ENCODE measurements at places on chromosomes 11 and 22. TPM values are rescaled to one million over a fixed set of nuclear protein-coding genes. Genes with fewer than 3 reads are reported as not detected.

The RFPL2 gene
- polyA plus RNA-seq = not detected

- DNase-seq = no peak
Observed at GRCh38 chr22:24481641-24482040, 13.5 kb upstream of the UPB1 start.

The WDR74 gene
- 38.5 TPM for polyA plus RNA-seq

The OR10A2 gene
- polyA plus RNA-seq = not detected

DNA sequence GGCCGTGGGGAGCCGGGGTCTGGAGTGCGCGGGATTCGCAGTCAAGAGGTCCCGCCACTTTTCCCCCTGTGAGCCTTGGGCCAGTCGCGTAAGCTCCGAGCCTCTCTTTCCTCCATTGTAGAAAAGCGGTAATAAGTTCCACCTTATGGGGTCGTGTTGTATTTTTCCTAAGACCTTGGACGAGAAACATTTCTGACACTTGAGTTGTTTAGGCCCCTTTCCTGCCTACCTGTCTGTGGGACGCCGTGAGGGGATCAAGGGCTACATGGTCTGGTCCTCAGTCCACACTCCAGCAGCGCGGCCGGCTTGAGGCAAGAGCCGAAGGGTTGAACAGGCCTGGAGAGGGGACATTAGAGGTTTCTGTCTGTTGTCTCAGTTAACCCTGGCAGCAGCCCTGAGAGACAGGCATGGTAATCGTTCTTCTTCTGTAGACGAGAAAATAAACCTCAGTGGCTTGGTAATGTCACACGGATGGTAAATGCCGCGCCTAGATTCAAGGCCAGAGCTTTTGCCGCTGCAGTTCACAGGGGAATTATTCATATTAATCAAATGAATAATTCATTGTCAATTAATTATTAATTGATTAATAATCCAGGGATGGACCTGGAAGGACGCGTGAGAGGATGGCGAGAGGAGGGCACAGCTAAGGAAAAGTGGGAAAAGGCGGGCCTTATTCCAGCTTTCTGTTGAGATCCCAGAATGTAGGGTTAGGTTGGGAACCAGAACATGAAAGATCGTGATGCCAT lies 545 bp downstream of the FEN1 start:
- peak; percentile 55 for DNase-seq

GRCh38 chr11:46529095-46529905 lies 64.5 kb downstream of the AMBRA1 start:
- DNase-seq = peak; percentile 48

GRCh38 chr11:78214331-78215194 lies 25.8 kb downstream of the USP35 start:
- no peak for DNase-seq

GRCh38 chr11:113781682-113782081 lies 2.1 kb downstream of the CLDN25 start:
- DNase-seq = no peak

- no peak for DNase-seq
Observed at GRCh38 chr11:3153291-3153861, 11.7 kb downstream of the OSBPL5 start.

DNA sequence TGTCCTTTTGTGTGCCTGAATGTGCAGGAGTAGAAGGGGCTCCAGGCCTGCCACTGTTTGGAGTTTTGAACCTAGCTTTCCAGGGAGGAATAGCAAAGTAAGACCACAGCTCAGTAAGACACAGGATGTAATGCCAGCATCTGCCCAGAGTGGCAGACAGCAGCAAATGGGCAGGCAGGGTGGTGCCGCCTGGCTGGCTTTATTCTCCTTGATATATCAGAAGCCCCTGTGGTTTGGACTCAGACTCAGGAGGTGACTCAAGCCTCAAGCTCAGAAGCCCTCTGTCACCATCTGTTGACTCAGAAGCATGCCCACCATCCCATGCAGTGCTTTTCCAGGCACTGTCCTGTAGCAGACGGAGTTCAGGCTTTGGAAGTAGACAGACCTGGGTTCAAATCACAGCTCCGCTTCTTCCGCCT lies 72.7 kb upstream of the TTC12 start:
- DNase-seq = no peak

The TMEM132A gene
- 17.2 TPM for polyA plus RNA-seq

The TCN1 gene
- not detected for polyA plus RNA-seq

DNA sequence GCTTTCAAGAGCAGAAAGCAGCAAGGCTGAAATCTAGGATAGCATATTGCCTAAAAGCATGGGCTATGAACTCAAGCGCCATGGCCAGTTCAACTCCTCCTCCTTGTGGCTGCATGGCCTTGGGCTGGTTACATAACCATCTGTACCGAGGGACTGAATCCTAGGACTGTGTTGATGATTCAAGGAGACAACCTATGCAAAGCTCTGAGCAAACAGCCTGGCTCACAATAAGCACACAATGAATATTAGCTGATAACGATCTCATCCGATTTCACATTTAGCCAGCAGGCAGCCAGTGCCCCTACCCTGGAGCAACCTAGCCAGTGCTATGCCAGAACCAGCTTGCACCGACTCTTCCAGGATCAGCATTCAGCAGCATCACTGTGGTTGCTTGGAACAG lies 698.4 kb downstream of the TBC1D22A start:
- no peak for DNase-seq

The SEPTIN3 gene
- 0.49 TPM for polyA plus RNA-seq

DNA sequence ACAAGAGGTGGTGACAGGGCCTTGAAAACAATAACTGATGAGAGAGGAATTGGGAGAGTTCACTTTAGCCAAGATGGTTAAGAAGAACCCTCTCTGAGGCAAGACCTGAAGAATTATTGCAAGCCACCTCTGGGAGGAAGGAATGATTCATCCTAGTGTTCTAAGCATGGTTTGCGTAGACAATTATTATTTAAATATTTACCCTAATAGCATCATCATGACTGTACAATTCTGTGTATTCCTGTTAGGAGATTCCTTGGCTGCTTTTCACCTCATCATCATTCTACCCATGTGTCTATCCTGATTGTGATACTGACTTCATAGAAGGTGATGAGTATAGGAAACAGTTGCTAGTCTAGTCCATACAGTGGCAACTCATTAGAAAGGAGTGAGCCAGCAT lies 264.4 kb downstream of the DDX10 start:
- no peak for DNase-seq

The H19 gene
- 140 TPM for polyA plus RNA-seq

The HDAC10 gene
- 20.4 TPM for polyA plus RNA-seq

GRCh38 chr11:103491777-103492176 lies 382.6 kb downstream of the DYNC2H1 start:
- DNase-seq = no peak

DNA sequence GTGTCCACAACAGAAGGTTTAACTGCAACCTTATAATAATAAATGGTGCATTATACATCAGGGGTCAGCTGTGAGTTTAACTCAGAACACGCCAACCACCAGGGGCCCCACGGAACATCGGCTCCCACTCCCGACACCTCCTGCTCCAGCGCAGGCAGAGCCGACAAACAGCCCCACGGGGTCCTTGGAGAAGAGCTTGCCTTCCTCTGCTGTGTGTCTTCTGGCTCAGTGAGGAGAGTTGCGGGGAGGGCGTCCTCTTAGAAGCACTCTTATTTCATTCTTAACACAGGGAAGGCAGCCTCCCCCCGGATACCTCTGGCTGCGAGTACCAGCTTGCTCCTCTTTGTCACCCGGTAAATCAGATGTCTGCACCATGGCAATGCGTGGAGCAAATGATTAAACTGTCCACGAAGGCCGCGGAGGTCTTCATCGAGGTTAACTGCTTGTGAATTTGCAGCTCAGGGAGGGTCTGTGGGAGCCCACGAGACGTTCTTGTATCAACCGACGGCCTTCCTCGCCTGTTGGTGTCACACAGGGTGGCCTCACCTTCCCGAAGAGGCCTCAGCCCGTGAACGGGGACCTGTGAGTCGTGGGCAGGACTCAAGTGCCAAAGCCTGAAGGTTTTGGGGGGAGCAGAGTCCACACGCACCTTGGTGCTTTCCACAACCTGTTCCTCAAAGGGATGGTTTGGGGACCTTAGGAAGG lies 464.0 kb downstream of the BRD1 start:
- DNase-seq = no peak

The PHLDA2 gene
- polyA plus RNA-seq = 9.0 TPM

GRCh38 chr22:20595461-20595860 lies 88.1 kb downstream of the MED15 start:
- DNase-seq = no peak

GRCh38 chr11:7967097-7967496 lies 1.9 kb upstream of the NLRP10 start:
- no peak for DNase-seq

The MPZL2 gene
- 16.8 TPM for polyA plus RNA-seq

DNA sequence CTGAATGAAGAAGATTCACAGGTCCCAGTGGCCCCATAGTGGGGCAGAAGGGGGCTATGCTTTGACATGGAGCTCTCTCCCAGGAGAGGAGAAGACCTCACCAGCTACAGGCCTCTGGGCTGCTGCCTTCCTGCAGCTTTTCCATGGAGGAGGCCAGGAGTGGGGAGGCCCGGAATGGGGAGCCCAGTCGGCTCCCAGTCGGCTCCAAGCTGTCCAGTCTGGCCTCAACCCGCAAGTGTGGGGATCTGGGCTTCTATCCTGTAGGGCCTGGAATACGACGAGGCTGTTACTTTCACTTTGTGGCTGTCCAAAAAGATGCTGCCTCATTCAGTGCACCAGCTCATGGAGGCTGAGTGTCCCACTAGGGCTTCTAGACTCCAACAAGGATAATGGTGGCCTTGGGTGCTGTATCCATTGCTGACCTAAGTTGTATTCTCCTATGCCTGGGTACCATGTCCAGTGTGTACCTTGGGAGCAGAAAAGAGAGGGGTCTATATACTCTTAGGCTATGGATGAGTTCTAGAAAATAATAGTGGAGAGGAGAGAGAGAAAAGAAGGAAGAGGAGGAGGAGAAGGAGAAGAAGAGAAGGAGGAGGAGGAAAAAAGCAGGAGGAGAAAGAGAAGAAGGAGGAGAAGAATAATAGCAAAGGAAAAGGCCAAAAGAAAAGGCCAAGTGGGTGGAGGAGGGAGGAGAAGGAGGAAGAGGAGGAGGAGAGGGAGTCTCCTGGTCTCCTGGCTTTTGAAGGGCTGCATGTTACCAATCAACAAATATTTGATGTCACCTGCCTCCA lies 1.1 kb downstream of the MYO18B start:
- DNase-seq = no peak

Data from kidney (tissue), 22 donors.